CD14-positive monocyte (primary cell): ENCODE measurements at places on chromosomes 2 and 18.

DNA sequence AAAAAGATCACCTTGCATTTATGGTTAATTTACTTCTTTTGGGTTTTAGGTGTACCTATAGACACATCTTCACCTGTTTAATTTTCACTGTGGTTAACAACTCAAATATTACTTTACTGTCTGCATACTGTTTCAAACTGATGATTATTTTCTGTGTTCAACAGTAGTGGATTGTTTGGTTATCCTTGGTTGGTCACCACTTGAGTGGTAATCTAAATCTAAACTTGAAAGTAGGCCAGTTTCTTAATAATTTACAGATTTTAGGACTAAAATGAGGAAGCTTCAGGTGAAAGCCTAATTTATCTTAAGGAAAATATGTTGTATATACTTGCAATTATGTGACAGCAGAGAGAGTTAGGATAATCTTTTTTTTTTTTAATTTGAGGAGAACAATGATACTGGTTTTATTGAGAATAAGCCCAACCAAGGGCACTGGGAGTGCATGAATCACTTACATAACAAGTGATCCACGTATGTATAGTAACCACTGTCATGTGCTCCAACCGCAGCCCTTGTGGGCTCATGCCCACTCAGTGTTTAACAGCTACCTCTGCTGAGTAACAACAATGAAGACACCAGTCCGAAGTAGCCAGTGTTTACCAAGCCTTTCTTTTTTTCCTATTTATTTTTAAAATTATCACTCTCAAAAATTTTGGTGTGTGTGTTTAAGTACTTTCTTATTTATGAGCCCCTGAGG is 31.0 kb upstream of the WDSUB1 start:
- no peak for DNase-seq

DNA sequence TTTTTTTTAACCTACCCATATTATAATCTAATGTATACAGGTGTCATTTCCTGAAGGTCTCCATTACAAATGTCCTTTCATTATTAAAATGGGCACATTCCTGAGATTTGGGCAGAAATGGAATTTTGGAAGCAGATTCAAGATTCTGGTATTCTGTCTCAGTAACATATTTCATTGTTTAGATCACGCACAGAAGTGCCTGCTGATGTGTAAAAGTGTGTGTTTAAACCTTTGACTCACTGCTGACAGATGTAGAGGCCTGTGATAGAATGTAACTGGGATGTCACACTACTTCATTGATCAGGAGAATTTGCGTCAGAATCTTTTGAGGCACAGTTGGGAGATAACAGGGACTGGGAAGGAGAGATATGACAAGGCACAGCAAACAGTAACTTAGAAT is 276.8 kb upstream of the EPAS1 start:
- no peak for DNase-seq

- no peak for DNase-seq
Observed at GRCh38 chr2:105576440-105577241, 168.1 kb upstream of the NCK2 start.

- no peak for DNase-seq
Observed at GRCh38 chr2:46724107-46724506, 191.5 kb downstream of the MCFD2 start.

GRCh38 chr2:8578335-8579244 is 103.3 kb upstream of the ID2 start:
- no peak for DNase-seq

DNA sequence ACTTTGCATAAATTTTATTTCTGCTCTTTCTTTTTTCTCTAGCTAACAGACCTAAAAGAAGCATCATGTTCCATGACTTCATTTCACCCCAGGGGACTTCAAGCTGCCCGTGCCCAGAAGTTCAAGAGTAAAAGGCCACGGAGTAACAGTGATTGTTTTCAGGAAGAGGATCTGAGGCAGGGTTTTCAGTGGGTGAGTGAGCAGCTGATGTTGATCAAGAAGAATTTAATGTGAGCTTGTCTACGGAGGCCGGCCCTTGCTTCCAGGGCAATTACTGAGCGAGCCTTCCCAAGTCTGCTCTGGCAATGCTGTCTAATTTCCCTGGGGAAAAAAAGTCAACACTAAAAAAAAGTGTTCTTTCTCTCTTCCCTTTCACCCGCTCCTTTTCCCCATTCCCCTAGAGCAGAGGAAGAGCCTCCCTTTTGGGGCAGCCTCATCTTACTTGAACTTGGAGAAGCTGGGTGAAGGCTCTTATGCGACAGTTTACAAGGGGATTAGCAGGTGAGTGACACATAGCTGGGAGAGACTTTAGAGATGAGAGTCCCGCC is 1.2 kb downstream of the CDK15 start:
- DNase-seq: no peak
